Muscle of leg (tissue), 16 donors: ENCODE measurements at places on chromosomes 1 and 21. TPM values are rescaled to one million over a fixed set of nuclear protein-coding genes. Genes with fewer than 3 reads are reported as not detected.

DNA sequence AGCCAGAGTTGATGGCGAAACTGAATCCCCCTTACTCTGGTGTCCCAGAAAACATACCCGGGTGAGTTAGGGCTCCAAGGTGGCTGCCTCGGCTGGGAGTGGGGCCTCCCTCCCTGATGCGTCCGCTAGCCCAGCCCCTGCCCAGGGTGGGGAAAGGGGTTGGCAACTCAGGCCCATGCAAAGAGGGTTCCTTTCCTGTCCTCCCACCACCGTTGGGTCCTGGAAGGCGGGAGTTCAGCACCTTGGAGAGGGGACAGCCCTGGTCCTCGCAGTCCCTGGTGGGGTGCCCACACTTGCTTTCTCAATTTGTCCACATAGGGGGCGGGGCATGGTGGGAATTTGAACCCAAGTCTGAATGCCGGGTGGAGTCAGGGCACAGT lies 6.1 kb downstream of the SRM start:
- DNase-seq: peak; percentile 48

GRCh38 chr1:78003882-78004718 lies 639 bp upstream of the DNAJB4 start:
- peak; percentile 90 for DNase-seq

The AMPD1 gene
- 49.3 TPM for total RNA-seq

DNA sequence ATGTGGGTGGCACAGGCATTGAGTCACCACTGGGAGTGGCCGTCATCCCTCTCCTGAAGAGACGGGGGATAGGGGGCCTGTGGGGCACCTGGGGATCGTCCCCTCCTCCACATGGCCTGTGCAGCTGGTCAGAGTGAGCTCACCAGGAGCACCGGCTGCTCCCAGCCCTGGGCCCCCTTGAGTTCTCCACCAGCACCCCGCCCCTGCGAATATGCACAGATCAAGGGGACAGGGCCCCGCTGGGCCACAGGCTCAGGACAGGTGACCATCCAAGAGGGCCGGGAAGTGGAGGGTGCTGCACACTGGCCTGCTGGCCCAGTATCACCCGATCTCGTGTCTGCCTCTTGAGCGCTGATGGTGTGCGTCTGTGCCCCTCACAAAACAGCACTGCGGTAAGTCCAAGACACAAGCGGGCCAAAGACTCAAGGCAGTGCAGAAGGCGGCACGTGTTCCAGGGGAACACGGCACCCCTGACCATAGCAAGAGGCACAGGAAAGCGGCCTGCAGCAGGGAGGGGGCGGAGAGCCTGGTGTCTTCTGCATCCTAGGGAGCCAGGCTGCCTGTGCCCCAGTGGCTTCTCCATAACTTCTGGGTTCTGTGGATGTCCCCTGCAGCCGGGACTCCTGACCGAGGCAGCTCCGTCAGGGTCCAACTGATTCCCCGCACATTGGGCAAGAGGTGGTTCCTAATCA lies 18.1 kb upstream of the TSPEAR start:
- DNase-seq: no peak

DNA sequence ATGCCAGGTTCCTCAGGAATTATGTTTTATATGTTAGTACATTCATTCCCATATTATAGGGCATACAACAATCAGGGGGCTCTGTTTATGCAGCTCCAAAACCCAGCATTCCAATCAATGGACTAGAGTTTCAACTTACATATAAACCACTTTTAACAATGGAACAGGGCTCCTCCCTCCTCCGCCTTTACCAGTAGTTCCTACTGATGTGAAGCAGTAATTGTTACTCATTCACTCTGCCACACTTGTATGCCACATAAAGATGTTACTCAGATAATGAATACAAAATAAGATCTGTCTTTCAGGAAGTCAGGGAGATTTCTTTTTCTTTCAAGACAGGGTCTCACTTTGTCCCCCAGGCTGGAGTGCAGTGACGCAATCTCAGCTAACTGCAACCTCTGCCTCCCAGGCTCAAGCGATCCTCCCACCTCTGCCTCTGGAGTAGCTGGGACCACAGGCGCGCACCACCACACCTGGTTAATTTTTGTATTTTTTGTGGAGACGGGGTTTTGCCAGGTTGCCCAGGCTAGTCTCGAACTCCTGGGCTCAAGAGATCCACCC lies 17.1 kb downstream of the ZNF281 start:
- no peak for DNase-seq

The HMGCL gene
- 33.7 TPM for total RNA-seq

The LCE3A gene
- not detected for total RNA-seq
